ENCODE measurements at places on chromosomes 2 and 18.
A peak's percentile ranks its signal among the peaks of the same experiment; 100 is the strongest.

DNA sequence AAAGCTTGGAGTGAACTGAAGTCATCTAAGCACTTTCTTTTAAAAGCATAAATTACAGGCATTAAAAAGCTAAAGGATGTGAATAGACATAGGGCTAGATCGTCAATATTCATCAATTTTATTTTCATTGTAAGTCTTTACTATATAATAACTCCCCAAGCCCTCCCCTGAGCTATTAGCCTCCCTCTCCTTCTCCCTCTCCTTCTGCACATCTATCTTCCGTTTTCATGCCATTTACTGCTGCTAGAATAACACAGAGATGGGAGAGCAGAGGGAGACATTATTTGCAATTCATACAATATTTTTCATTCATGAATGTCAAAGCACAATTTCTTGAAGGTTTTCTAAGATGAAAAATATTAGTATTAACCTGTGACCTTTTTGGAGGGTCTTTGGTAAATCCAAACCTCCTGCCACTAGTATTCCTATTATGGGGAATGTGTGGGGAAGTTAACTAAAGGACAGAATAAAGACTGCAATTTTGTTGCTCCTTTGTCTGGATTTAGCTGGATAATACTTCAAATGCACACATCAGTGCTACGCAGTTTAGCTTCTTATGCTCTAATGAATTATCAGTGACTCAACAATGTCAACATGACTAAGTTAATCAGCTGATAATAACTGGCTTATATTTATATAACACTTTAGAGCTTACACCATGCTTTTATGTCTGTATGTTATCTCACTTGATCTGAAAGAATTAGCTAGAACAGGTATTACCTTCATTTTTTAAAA, 28.2 kb upstream of the MFF start:
- no peak for DNase-seq

GRCh38 chr2:105449076-105449475, 50.2 kb upstream of the FHL2 start:
- peak; percentile 83 for DNase-seq

- DNase-seq, result no peak
These were observed 101.7 kb downstream of the KLHL29 start for GRCh38 chr2:23486684-23487075.

- DNase-seq, result no peak
These were observed 269.3 kb upstream of the SIX2 start for GRCh38 chr2:45278365-45279078.

- no peak for DNase-seq
These were observed 325.9 kb downstream of the FSIP2 start for GRCh38 chr2:186064507-186064906.

Data from mucosa of descending colon (tissue), 3 donors.